ENCODE measurements at places on chromosomes 16 and 17.

DNA sequence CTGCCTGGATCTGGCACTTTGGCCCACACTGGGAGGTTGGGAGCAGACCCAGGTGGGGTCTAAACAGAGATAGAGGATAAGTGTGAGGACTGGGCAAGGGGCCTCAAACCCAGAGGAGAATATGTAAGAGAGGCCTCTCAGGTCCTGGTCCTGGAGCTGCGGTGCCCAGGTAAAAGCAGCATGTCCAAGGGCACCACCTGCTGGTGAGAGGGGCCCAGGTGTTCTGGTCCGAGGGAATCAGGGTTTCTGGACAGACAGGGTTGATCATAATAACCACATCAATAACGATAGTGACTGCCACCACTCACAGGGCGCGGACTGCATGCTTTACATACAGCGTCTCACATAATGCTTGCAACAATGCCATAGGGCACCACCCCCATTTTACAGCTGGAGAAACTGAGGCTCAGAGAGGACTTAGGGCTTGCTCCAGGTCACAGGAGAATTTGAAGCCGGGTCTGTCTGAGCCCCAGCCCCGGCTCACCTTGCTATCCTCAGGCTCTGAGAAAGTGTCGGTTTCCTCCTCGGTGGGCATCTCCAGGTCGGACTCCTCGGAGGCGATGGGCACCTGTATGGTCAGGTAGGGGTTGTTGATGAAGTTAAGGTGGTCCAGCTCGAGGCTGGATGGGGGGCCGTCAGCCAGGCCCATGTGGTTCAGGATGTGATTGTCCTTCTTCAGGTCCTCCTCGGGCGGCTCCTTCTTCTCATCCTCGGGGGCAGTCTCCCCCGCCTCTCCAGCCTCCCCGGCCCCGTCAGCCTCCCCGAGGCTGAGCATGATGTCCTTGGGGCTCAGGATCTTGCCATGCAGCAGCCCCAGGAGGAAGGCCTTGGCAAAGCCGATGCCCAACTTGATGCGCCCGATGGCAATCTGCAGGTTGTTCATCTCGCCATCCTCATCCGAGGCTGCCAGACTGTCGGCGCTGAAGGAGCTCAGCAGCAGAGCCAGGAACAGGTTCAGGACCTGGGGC is 19.1 kb upstream of the CD79B start:
- DNase-seq = no peak

DNA sequence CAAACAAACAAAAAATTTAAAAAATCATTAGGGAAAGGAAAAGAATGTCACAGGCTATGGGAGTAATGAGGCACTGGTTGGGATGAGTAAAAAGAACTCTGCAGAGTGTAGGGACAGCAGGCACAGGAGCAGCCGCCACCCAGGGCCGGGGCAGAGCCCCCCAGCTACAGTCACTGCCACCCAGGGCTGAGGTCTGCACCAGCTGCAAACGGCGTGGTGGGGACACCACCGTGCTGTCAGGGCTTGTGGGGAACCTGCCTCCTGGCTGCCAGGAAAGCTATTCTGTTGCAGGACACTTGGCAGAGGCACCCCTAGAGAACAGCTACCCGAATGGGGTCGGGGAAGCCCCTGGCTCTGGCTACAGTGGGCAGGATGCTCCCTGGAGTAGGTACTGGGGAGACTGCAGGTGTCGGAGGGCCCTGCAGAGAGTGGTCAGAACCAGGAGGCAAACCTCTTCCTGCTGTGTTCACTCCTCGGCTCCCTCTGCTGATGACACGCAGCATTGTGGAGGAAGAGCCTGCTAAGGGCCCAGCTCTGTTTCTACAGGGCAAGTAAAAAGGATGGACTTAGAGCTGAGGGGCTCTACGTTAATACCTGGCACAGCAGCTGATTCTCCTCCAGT is 32.3 kb upstream of the CAPN15 start:
- peak; percentile 77 for DNase-seq

DNA sequence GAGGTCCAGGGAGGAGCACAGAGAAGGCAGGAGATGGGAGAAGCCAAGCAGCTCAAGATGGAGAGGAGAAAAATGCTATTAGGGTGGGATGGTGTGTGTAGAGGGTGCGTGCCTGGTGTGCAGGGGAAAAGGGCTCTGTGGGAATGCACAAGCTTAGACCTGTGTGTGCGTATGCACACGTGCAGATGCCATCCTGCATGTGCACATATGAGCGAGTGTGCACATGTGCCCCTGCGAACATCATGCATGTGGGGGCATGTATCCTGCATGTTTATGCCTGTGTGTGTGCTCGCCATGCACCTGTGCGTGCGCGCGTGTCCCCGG is 438 bp upstream of the KCNJ12 start:
- DNase-seq = no peak

DNA sequence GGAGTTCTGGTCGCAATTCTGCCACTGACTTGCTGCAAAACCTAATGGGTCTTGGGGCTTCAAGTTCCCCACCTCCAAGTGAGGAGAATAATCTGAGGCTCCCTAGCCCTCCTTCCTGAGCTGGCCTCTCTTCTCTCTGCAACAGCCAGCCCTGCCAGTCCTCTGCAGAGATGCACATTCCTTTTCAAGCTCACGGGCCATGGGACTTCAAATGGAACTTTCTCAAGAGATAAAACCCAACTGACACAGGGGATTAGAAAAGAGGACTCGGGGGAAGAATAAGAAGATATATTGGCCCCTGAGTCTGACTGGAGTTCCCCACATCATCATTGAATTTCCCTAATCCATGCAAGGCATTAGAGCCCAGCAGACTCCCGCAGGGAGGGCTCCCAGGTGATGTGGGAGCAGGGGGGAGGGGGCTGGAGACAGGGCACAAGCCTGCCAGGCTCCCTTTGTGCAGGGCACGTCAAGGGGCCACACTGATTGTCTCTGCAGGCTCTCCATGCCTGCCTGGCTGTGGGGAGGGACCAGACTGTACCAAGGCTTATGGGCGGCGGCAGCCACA is 131.0 kb downstream of the CCDC144A start:
- no peak for DNase-seq

DNA sequence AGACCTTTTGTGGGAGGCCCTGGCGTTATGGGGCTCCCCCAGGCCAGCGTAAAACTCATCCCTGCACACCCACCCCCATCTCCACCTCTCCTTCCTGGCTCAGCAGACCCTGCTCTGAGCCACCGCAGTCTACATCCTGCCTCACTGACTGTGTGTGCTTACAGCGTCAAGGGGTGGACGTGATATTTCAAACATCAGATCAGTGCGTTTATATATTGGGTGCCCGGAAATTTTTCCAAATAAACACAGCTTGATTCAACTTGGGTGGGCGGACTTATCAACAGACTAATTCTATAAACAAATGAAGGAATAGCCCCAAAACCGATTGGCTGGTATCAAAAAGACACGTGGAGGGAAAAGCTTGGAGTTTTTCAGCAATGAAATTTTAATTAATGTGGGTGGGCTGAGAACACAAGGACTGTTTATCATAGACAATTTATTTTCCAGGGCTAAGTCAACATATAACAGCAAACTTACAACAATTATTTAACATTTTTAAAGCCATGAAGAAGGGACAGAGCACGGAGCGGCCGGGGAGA is at the start of gene FOXL1:
FOXL1 (plus strand) TSS at position 489 of the 539 bp plus-strand sequence. CDS start 175 bp downstream, outside the sequence.
- no peak for DNase-seq

- DNase-seq = no peak
Observed at GRCh38 chr16:29306943-29307597, 99.4 kb downstream of the NPIPB11 start.

DNA sequence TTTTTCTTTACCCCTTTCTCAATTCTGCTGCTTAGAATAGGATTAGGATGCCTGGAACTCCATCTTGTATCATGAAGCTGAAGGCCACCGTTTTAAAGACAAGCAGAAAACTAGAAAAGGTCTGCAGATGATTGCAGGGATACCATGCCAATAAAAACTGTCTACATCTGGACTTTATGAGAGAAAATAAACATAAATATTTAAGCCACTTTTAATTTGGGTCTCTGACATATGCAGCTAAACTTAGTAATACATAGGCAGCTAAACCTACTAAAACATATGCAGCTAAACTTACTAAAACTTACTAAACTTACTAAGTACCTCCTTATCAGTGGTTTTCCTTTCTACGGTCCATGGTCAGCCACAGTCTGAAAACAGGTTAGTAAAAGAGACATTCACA is 48.4 kb downstream of the FBXL20 start:
- DNase-seq = peak; percentile 34

GRCh38 chr16:1494129-1494640 is 1.0 kb downstream of the TELO2 start:
- DNase-seq = peak; percentile 62

DNA sequence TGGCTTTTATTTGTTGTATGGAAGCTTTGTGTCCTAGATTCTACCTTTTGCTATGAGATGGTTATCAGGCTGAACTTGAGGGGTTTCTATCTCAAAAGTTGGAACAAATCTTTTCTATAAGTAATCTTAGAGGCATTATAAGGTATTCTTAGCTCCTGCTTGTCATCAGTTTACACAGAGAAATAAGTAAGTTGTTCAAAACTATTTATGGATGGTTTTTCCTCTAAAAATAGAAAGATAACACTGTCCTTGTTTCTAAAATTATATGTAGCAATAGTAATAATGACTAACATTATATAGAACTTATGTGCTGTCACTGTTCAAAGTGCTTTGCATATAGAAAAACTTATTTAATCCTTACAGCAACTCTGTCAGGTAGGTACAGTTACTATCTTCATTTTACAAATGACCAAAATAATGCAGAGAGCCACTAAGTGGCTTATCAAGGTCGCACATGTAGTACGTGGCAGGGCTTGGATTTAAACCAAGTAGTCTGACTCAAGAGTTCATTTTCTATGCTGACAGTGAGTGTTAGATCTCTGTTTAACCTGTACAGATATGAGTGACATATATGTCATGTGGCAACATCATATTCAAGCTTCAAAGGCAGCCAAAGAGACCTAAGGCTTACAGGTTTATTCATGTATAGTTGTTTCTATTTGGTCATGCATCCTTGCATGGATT is 59.0 kb downstream of the PHKB start:
- DNase-seq = peak; percentile 73

DNA sequence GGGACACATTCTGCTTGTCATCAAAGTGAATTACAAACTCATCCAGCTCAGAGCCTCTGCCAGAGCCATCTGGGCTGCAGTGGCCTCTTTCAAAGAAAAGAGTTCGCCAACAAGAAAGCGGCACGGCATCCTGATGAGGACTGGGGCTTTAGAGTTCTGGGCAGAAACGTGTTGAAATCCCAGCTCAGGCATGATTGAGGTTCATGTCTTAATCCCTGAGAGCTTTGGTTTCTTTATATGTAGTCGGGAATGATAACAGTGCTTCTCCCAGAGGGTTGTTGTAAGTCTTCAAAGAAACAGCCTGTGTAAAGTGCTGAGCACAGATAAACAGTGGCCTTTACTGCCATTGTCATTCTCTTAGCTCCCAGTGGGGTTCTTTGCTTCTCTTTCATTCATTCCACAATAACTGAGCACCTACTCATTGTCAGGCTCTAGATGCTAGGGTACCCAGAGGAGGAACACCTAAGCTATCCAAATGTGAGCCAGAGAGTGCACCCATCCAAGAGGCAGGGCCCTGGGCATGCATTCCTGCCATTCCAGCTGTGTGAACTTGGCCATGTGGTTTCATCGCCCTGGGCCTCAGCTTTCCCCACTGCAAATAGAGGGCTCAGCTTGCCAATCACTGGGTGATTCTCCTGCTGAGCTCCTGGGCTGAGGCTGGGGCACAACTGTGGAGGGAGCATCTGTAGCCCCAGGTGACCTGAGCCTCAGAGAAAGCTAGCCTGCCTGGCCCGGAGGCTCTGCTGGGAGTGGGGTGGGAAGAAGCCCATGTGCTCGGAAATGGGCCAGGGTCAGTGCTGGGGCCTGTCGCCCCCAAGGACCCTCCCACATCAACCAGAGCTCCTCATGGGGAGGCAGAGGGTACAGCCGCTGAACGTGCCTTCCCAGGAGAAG is 38.3 kb upstream of the CRHR1 start:
- DNase-seq = no peak

DNA sequence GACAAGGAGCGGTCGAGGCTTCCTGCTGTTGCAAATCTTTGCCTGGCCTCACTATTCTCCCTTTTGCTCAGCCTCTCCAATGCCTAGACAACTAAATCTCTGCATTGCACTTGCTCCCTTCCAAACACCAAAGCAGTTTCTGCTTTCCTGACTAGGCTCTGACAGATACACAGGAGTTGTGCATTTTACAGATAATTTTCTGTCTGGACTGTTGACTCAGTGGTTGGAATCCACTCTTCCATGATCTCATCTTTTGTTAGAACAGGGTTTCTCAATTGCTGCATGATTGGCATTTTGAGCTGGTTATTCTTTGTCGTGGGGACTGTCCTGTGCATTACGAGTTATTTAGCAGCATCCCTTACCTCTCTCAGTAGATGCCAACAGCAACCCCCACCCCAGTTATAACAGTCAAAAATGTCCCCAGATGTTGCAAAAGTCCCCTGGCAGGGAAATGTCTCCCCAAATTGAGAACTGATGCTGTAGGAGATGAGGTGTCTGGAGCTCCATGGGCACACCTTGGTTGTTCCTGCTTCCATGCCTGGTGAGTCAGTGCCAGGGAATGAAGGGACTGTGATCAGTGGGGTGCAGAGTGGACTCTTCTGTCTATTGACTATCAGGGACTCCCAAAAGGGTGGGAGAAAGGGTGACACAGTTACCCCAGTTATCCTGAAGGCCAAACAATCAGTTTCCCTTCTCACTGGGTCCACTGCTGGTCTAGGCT is 557.4 kb upstream of the PSMD7 start:
- DNase-seq = no peak

DNA sequence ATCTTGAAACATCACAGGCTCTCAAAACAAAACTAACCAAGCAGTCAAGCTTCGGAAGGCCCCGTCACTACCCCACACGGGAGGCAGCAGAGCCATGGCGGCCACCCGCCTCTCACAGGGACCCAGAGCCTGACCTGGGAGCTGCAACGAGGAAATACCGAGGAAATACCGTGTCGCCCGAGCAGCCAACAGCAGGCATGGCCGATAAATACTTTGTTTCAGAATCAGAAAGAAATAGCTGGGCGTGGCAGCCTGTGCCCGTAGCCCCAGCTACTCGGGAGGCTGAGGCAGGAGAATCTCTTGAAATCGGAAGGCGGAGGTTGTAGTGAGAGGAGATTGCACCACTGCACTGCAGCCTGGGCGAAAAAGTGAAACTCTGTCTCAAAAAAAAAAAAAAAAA is 6.9 kb downstream of the LMF1 start:
- DNase-seq = no peak

GRCh38 chr16:58515871-58516767 is 802 bp downstream of the SETD6 start:
- peak; percentile 59 for DNase-seq

DNA sequence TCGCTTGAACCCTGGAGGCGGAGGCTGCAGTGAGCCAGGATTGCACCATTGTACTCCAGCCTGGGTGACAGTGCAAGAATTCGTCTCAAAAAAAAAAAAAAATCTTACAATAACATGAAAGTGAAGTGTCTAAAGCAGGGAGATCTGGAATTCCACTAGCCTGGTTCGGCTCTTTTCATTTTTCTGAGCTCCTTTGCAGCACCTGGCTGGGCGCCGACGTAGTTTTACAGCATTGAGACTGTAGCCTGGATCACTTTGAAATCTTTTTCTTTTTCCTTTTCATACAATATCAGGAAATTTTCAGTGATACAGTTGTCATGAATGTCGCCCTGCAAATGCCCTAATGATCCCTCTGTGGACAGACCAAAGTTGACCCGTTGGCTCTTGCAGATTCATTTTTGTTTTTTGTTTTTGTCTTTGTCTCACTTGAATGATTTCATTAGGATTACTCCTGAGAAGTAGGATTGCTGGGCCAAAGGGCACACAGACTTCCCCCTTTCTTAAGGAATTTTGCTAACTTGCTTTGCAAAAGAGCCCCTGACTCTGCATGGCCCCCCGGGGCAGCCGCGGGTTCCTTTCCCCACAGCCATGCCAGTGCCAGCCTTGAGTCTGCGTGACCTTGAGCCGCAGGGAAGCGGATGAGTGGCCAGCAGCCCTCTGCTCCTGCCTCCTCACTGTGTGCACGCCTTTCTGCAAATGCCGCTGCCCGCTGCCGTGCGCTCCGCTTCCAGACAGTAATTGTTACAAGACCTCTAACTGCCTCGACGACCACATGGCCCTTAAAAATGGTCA is 28.0 kb downstream of the CRISPLD2 start:
- no peak for DNase-seq
